RKO (cell line): ENCODE measurements at places on chromosomes 2 and 18.

DNA sequence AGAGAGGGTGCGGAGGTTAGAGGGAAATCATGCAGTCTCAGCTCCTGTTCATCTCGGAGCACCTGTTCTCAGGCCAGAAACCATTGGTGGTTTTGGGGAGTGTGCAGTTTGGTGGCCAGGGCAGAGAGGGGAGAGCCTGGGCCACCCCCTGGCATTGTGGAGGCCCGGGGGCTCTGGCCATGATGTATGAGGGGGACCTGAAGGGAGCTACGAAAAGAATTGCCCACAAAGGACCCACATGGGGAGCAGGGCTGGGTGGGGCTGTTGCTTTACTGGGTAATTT is 87.7 kb downstream of the DGKD start:
- no peak for DNase-seq

- peak; percentile 34 for DNase-seq
Observed at GRCh38 chr2:144320491-144320890, 199.4 kb downstream of the ZEB2 start.

DNA sequence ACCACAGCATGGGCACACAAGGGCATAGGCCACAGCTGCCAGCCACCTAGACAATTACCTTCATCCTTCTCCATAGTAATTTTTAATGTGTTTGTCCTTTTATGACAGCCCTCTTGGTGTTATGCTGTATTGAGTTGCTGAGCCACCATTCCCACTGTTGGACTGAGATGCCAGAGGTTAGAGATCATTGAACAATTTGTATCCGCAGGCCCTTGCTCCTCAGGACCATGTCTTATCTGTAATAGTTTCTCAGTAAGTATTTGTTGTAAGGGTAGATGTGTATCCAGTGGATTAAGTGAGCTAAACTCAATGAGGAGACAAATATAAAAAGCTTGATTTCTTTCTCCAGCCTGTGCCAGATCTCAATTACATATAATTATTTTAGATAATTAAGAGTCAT is 832.8 kb upstream of the ID2 start:
- no peak for DNase-seq

- peak; percentile 80 for DNase-seq
Observed at GRCh38 chr2:223993634-223994232, 36.5 kb downstream of the MRPL44 start.

DNA sequence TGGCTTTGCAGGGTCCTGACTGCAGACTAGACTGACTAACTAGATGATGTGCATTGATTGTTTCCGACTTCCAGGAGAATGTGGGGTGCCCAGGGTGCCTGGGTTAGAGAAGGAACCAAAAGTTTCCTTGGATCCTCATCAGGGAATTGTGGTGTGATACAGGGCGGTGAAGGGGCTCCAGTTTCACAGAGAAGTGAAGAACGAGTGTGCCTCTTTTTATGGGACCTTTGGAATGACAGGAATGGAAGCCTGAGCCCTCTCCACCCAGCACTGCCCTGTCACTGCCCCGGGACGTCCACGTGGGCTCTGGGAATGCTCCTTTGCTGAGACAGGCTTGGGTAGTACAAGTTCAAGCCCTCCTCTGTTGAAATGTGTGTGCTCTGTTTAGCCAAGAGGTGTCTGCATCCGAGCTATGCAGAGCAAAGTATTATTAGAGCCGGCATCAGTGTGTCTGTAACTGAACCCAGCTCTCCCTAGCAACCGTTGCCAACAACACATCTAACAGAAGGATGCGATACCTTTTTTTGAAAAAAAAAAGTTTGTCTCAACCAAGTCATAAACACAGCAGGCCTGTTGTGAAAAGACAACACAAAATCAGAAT is 183.6 kb downstream of the SMAD7 start:
- no peak for DNase-seq

- DNase-seq, result no peak
Observed at GRCh38 chr2:127576433-127577207, 41.1 kb downstream of the MYO7B start.

DNA sequence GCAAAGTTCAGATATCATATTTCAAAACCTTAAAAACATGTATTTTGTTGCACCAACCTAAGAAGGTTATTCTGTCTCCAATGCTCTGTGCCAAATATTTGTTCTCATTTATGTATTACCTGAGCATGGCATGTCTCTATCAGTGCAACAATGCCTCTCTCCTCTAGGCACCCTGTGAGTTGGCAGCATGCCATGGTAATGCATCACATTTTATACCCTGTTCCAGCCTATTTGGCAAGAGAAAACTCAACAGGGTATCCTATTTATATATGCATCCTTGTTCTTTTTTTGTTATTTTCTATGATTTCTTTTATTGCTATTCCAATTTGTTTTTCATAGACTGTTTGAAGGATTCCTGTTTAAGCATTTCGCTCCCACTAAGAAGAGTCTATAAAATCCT is 126.3 kb upstream of the NRXN1 start:
- no peak for DNase-seq

- no peak for DNase-seq
Observed at GRCh38 chr2:72291059-72291458, 143.4 kb upstream of the CYP26B1 start.

DNA sequence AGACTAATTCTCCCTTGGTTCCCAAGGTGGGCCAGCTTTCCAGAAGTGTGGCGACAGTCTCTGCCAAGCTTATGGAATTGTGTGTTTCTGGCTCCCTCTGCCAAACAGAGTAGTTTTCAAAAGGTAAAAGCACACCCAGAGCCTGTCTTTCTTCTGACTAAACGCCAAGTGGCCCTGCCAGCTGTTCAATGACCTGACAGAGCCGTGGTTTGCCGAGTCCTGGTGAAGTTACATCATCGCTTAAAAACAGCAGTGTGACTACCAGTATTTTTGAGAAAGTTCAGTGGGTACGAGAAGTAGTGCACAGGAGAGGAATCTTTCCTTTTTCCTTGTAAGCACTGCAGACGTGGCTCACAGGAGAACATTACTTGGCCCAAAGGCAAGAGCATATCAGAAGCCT is 1.9 kb downstream of the PER2 start:
- DNase-seq, result peak; percentile 60

- no peak for DNase-seq
Observed at GRCh38 chr2:149357058-149357457, 26.7 kb downstream of the LYPD6 start.

GRCh38 chr2:144224472-144224871 is 295.4 kb downstream of the ZEB2 start:
- DNase-seq, result no peak

DNA sequence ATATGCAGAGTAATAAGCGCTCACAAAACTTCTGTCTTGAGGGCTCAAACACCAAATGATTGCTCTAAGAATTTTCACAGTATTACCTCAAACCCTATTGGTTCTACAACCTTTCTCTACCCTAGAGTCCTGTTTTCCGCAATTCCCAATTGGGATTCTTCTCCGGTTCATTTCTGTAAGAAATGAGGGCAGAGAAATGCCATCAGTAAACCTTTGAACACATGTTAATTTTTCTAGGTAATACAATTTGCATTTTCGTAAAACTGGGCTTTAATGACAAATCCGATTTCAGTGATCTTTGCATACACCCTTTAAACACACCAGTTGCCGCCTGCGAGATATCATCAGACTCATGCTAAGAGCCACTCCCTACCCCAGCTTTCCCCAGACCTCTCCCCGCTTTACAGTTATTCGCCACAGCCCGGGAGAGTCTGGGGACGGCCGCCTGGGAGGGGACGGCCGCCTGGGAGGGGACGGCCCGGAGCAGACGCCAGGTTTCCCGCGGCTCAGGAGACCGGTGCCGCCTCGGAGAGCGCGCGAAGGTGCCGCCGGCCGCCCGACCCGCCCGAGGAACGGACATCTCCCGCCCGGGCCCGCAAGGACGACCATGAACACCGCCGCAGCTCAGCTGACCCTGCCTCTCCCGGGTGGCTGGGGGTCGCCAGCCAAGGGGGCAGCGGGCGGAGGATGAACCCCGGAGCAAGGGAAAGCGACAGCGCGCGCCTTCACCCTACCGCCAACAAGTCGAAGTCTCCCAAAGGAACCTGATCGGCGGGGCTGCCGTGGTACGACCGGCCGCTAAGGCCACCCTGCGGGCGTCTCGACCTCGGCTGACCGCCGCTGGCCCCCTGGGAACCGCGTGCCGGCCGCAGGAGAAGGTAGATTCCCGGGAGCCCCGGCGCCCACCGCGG is 463 bp downstream of the SMC6 start:
- peak; percentile 53 for DNase-seq

DNA sequence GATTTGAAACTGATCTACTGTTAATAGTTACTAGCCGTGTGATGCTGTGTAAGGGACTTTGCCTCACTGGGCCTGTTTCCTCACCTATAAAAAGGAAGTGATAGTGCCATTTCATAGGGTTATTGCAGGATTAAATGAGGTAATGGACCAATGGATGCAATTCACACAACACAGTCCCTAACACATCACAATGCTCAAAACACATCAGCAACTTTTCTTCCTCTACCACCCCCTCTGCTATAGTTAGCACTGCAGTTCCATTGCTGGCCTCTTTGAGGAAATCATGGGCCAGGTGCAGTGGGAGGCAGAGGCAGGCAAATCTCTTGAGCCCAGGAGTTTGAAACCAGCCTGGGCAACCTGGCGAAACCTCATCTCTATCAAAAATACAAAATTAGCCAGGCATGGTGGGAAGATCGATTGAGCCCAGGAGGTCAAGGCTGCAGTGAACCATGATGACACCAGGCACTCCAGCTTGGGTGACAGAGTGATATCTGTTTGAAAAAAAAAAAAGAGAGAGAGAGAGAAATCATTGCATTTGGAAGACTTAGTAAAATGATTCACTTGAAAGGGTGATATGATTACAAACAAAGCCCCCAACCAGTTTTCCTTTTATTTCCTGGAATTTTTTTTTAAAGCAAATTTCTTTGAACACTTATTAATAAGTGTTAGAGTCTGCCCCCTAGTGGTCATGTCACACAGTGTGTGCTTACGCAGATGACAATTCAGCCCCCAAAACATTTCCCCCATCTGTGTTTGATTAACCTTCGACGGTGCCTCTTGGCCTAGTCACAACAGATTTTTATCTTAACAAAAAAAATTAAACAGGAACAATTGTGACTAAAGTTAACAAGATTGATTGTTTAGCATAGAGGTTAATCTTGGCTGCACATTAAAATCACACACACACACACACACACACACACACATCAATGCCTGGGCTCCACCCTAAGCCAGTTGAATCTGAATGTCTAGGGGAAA is 88.6 kb upstream of the BCL11A start:
- DNase-seq, result peak; percentile 47

DNA sequence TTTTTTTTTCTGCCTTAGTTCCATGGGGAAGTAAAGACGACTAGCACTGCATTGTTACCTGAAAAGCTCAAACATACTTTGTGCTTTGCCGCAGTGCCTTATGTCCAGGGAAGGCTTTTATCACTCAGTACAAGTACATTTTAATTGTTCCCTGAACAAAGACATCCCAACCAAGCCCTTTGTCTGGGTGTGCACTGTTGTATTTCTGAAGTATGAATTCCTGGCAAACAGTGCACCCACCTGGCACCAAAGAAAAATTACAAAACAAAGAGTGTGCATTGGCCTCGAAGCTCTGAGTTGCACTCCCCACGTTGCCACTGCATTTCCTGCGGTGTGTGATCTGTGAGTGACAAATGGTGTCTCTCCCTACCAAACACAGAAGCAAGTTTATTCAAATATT is 858.5 kb upstream of the PIK3C3 start:
- DNase-seq, result peak; percentile 20

GRCh38 chr2:59790186-59791003 is 763.1 kb downstream of the BCL11A start:
- DNase-seq, result no peak

GRCh38 chr2:197869501-197870111 is 65.2 kb downstream of the PLCL1 start:
- no peak for DNase-seq

DNA sequence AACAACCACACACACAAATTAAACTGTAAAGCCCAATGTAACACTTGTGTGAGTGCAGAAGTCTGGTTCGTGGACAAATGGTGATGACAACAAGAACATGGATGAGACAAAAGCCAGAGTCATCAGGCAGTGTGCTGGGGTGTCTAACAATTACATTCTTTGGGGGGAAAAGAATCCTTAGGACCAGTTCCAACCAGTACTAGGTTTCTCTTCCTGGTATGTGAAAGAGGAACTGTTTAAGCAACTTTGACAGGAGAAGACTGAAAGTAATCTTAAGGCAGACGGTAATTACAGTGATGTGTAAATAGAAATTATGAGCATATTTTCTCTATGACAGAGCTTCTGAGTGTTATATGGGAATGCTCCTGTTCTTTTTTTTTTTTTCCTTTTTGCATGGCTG is 133.4 kb downstream of the AFF3 start:
- no peak for DNase-seq

DNA sequence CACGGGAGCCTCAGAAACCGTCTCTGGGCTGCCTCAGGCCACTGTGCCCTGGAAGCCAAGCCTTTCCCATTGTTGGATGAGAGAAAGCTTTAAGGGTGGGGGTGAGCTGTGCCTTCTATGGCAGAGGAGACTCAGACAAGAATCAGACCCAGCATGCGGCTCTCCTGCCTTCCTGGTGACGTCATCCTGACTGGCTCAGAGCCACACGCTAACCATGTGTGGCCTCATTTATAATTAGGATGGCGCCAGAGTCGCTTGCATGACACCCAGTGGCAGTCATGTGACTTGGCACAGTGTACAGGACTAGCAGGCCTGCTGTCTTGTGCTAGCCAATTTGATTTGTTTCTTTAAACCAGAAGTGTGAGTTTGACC is 99.1 kb downstream of the SH3BP4 start:
- DNase-seq, result peak; percentile 83

DNA sequence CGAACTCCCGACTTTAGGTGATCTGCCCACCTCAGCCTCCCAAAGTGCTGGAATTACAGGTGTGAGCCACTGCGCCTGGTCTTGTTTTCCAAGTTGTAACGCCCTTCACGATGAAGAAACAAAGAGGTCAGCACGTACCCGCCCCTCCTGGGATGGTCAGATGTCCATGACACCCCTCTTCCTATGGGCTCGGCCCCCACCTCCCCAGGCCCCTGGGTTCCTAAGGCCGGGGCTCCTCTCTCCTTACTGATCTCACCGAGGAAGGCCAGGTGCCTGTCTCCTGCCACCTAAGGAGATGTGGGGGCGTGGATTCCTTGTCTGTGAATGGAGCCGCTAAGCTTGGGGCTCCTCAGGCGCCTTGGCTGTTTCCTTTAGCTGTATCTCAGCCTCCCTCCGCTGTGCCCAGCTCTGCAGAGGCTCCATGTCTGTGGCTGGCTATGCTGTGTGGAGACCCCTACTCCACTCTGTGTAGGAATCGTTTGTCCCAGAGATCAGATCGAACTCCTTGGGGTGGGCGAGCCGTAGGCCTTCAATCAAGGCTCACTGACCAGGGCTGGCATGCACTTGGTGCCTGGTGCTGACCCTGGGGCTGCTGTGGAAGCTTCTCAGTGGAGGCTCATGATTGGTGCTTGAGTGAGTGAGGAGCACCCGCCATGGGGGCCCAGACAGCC is 8.8 kb downstream of the COLEC11 start:
- DNase-seq, result no peak

DNA sequence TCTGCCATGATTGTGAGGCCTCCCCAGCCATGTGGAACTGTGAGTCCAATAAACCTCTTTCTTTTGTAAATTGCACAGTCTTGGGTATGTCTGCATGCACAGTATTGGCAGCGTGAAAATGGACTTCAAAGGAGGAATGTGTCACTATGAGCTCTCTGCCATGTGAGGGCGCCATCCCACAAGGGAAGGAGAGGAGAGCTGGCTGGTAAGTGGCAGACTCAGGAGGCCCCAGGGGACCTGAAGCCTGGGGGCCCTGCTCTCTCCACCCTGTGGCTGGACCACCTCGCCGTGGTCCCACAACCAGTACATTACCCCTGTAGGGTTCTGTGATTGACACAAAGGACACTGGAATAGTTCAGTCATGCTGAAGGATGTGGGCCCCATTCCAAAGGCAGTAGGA is 122.1 kb downstream of the RPIA start:
- DNase-seq, result no peak

GRCh38 chr2:58065248-58065647 is 18.6 kb downstream of the VRK2 start:
- no peak for DNase-seq
